ENCODE measurements at places on chromosomes 3 and 15.

DNA sequence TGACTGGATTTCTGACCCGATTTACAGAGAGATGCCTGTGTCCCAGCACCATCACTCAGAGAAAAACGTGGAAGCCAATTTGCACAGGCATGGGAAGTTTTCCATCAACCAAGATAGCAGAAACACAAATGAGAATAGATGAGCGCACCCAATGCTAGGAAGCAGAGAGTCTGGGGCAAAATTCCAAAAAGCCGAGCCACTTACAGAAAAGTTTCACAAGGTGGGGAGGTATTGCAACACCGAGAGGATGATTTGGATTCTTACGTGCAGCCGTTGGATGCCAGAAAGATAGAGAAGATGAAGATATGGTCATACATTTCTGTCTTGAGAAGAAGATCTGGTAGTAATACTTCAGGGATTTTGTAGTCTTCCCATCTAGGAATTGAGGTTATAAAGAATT lies 57.4 kb downstream of the UNC13C start:
- DNase-seq, result no peak

DNA sequence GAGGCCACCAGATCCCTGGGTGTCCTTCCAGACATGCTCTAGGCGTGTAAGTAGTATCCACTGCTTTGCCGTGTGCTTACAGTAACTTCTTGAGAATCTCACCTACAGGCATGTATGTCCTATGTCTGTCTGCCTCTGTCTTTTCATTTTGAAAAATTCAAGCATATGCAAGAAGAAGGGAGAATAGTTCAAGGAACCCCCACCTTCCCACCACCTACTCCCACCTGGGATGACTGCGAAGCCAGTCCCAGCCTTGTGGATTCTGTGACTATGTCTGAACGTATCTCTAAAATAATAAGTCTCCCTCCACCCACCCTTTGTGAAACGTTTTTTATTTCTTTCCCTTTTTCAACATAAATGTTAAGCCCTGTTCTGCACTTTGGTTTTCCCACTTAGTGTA lies 15.0 kb downstream of the CHST13 start:
- DNase-seq, result no peak

GRCh38 chr3:78148986-78149717 lies 1109.3 kb downstream of the ROBO2 start:
- no peak for DNase-seq

GRCh38 chr15:69992348-69992747 lies 105.4 kb downstream of the TLE3 start:
- no peak for DNase-seq

GRCh38 chr3:5431146-5431545 lies 243.6 kb downstream of the EDEM1 start:
- no peak for DNase-seq

DNA sequence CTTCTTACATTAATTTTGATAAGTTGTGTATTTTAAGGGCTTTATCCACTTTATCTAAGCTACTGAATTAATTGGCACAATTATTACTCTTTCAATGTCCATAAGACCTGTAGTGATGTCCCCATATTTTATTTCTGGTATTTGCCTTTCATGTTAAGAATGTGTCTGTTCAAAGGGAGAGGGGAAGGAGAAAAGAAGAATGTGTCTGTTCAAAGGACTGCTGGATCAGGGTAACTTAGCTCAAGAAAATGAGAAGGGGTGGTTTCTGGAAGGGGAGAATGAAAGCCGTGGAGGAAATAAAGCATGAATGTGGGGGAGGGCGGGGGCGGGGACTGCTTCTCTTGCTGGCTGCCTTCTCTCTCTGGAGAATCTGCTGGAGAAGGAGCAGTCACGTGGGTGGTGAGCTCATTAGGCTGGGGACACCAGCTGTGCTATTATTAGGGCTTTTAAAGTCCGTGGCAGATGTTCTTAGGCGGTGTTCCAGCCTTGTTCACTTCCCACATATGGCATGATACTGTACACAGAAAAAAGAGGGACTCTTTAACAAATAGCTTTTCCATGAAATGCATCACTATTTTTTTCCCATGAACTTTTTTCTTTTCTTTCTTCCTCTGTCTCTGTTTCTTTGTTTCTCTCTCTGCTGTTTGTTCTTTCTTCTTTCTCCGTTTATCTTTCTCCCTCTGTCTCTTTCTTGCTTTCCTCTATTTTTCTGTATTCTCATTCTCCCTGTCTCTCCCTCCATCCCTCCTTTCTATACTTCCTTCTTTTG lies 63.7 kb upstream of the ULK4 start:
- peak; percentile 27 for DNase-seq

DNA sequence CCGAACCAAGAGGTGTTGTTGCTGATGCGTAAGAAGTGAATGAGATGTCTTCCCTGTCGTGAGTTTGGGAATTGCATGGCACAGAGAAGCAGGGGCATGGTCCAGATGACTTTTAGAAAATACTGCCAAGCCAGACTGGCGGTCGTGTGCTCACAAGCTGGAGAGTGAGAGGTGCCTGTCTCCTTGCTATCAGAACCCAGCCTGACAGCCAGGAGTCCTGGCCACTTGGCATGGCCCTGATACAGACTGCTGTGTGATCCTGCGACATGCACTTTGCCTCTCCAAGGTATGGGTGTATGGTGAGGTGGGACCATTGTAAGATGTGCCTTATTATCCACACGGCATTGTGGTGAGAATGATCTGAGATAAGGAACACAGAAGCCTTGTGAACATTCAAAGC lies 93.0 kb downstream of the SMAD3 start:
- DNase-seq, result no peak

- peak; percentile 64 for DNase-seq
These were observed 131.2 kb upstream of the TGFBR2 start for GRCh38 chr3:30475038-30475808.

DNA sequence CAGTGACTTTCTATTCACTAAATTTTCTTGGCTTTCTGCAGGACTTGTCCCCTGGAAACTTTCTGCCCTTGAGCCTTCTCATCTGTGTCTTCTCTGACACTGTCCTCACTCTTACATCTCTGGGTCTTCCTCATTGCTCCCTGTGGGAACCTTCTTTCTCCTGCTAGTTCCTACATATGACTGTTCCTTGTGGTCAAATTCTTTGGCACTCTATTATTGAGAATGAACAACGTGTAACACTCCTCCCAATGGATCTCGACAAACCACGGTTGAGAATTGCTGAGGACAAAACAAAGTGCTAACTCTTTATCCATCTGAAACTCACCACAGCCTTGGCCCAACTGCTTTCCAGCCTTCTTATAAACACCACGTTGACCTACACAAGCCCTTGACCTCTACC lies 3.5 kb upstream of the FAM81A start:
- DNase-seq, result no peak

- DNase-seq, result no peak
These were observed 15.5 kb downstream of the GREM1 start for GRCh38 chr15:32733281-32733680.

- DNase-seq, result no peak
These were observed 72.0 kb upstream of the GLCE start for GRCh38 chr15:69088300-69088965.

DNA sequence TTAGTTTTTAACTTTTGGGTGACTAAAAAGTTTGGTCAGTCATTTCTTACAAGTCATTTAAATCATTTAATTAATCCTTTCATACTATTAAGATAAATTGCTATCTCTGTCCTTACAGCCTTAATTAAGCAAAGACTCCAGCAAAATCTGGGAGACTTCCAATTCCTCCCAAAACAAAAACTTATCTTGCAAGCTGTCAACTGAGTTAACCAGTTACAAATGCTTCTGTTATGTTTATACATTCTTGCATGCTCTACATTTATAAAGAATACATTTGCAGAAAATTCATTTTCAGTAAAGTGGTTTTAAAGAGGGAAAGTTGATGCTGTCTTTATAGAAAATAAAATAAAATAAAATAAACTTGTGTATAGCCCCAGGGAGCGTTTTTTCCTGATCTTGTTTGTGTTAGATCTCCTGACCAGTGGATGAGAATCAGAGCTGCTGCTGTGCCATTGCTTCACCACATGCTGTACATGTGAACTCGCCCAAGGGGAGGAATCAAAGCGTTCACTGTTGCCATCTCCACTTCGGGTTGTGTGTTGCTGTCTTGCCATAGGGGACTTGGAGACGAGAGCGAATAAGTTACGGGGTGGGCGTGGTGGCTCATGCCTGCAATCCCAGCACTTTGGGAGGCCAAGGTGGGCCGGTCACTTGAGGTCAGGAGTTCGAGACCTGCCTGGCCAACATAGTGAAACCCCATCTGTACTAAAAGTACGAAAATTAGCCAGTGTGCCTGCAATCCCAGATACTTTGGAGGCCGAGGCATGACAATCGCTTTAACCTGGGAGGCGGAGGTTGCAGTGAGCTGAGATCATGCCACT lies 5.5 kb downstream of the CCR4 start:
- DNase-seq, result no peak

GRCh38 chr15:94882071-94882712 lies 650.8 kb downstream of the MCTP2 start:
- DNase-seq, result no peak

GRCh38 chr3:66463054-66463631 lies 37.7 kb downstream of the LRIG1 start:
- no peak for DNase-seq

GRCh38 chr3:118970819-118971218 lies 63.8 kb downstream of the IGSF11 start:
- no peak for DNase-seq

- DNase-seq, result no peak
These were observed 107.0 kb upstream of the RORA start for GRCh38 chr15:61336026-61336638.

DNA sequence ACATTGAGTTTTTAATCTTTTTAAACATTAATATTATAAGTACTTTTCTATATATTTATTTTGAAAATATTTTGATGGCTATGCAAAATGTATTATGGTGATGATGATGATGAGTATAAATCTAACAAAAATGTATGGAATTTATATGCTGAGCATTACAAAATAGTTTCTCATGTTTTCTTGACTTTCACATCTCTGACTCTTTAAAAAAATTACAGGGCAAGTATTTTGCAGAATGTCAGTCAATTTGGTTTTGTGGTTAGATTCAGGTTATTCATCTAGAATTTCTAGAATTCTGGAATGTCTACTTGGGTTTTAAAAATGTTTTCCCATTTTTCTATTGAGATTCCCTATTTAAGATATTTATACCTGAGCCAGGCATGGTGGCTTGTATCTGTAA lies 41.7 kb upstream of the ANP32A start:
- DNase-seq, result no peak

DNA sequence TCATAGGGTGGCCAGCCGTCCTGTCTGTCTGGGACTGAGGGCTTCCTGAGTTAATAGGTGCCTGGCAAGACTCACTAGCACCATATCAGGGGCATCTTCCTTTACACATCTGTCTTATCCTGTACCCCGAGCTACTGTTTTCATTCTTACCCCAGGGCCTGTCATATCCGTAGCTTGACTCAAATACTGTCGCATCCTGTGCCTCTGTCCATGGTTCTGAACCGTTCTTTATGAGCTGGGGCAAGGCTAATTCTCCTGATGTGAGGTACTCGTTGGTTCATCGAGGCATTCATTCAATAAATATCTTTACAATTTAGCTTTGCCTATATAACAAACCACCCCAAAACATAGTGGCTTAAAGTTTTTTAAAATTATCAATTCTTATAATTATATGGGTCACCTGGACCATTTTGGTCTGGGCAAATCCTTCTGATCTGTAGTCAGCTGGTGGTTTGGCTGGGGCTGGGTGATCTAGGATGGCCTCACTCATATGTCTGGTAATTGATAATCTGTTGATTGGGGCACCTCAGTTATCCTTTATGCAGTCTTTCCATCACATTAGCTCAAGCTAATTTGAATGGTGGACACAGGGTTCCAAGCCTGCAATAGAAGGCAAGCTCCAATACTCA lies 121.2 kb downstream of the TLE3 start:
- DNase-seq, result peak; percentile 87

- no peak for DNase-seq
These were observed 5.9 kb upstream of the CORO2B start for GRCh38 chr15:68572921-68573320.

DNA sequence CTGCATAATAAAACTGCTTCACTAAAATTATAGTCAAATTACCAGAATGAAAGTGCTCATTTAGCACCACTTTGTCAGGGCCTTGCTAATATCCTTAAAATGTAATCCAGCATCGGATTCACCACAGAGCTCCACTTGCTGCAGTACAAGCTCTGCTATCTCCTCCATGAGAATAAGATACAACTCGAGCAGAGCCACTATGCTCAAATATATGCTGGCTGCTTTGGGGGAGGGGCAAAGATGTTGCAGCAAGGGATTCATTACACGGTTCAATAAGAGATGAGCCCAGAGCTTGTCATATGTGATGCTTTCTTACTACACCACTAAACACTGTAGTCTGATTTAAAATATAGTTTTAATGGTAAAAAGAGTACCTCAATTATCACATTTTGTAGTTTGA lies 72.2 kb downstream of the DLG1 start:
- no peak for DNase-seq

GRCh38 chr3:149152420-149152819 lies 23.0 kb downstream of the HPS3 start:
- peak; percentile 21 for DNase-seq

- no peak for DNase-seq
These were observed 1.4 kb downstream of the PFN2 start for GRCh38 chr3:149969110-149969939.

Measured in activated naive CD4-positive, alpha-beta T cell treated with anti-CD3 and anti-CD28 coated beads for 36 hours (primary cell).